Subcutaneous preadipocyte (primary cell): ENCODE measurements at places on chromosomes 16 and 17. TPM values are rescaled to one million over a fixed set of nuclear protein-coding genes. Genes with fewer than 3 reads are reported as not detected.

NHERF2 gene
- 4.8 and 5.1 TPM in 2 replicates for total RNA-seq

GPRC5B gene
- 0.20 and 0.37 TPM in 2 replicates for total RNA-seq

VASN gene
- 156 and 170 TPM in 2 replicates for total RNA-seq

MRPL12 gene
- 18.0 and 23.1 TPM in 2 replicates for total RNA-seq

ZP2 gene
- not detected in 2 replicates for total RNA-seq

ABAT gene
- 2.2 TPM in 2 replicates for total RNA-seq

CD300H gene
- not detected in 2 replicates for total RNA-seq

TP53TG3D gene
- total RNA-seq = 0.37 TPM in 1 of 2 replicates, not detected in the other

ENO3 gene
- 1.1 and 1.6 TPM in 2 replicates for total RNA-seq

GSDMA gene
- not detected in 2 replicates for total RNA-seq

TBC1D26 gene
- not detected in 2 replicates for total RNA-seq

KRT28 gene
- not detected in 2 replicates for total RNA-seq

COQ9 gene
- total RNA-seq = 44.1 and 49.3 TPM in 2 replicates

TPSAB1 gene
- total RNA-seq = not detected in 2 replicates

GPR179 gene
- under 0.01 TPM in 1 of 2 replicates, not detected in the other for total RNA-seq

CLEC18A gene
- 0.20 TPM in 1 of 2 replicates, not detected in the other for total RNA-seq

INCA1 gene
- 0.37 TPM in 1 of 2 replicates, not detected in the other for total RNA-seq

HEATR9 gene
- total RNA-seq = not detected in 2 replicates

TIMM22 gene
- total RNA-seq = 14.3 and 18.4 TPM in 2 replicates

ZNF75A gene
- 14.0 and 26.2 TPM in 2 replicates for total RNA-seq

SCGB1C2 gene
- not detected in 2 replicates for total RNA-seq

ZNF668 gene
- 11.4 and 15.2 TPM in 2 replicates for total RNA-seq

TP53TG3 gene
- total RNA-seq = 1.4 TPM in 1 of 2 replicates, not detected in the other

GGT6 gene
- total RNA-seq = not detected in 2 replicates

ALDH3A2 gene
- 54.4 and 70.4 TPM in 2 replicates for total RNA-seq

SPNS2 gene
- total RNA-seq = 0.37 and 0.39 TPM in 2 replicates

RNF167 gene
- total RNA-seq = 29.4 and 29.9 TPM in 2 replicates

PRSS33 gene
- not detected in 2 replicates for total RNA-seq

FOXO3B gene
- total RNA-seq = 2.6 and 4.9 TPM in 2 replicates

EME1 gene
- total RNA-seq = 9.4 and 10.3 TPM in 2 replicates

OTOP3 gene
- total RNA-seq = not detected in 2 replicates

MAP2K3 gene
- 21.7 and 36.8 TPM in 2 replicates for total RNA-seq

CCL1 gene
- not detected in 2 replicates for total RNA-seq

C17orf50 gene
- total RNA-seq = not detected in 2 replicates

CCP110 gene
- total RNA-seq = 9.2 and 13.5 TPM in 2 replicates

JMJD6 gene
- 11.8 and 15.6 TPM in 2 replicates for total RNA-seq

TEPSIN gene
- total RNA-seq = 16.6 and 18.4 TPM in 2 replicates

DPEP1 gene
- not detected in 2 replicates for total RNA-seq

CES3 gene
- under 0.01 TPM in 2 replicates for total RNA-seq

ARL5C gene
- not detected in 2 replicates for total RNA-seq

HID1 gene
- total RNA-seq = not detected in 2 replicates

CMTM2 gene
- not detected in 2 replicates for total RNA-seq

ZFPM1 gene
- 1.5 and 2.2 TPM in 2 replicates for total RNA-seq

KRT24 gene
- not detected in 2 replicates for total RNA-seq

HS3ST2 gene
- under 0.01 TPM in 2 replicates for total RNA-seq

FKBP10 gene
- total RNA-seq = 239 and 240 TPM in 2 replicates

ASPHD1 gene
- total RNA-seq = 2.3 and 4.4 TPM in 2 replicates

ABCC12 gene
- total RNA-seq = under 0.01 TPM in 2 replicates

ST6GALNAC2 gene
- total RNA-seq = 0.20 TPM in 1 of 2 replicates, not detected in the other

CCDC154 gene
- under 0.01 and 0.20 TPM in 2 replicates for total RNA-seq

MYH8 gene
- total RNA-seq = not detected in 2 replicates

SUPT6H gene
- 43.4 and 44.8 TPM in 2 replicates for total RNA-seq

ABCA8 gene
- 22.7 and 47.4 TPM in 2 replicates for total RNA-seq

IRX6 gene
- not detected in 2 replicates for total RNA-seq

CLEC19A gene
- not detected in 2 replicates for total RNA-seq
